ENCODE measurements at places on chromosomes 4 and X.

DNA sequence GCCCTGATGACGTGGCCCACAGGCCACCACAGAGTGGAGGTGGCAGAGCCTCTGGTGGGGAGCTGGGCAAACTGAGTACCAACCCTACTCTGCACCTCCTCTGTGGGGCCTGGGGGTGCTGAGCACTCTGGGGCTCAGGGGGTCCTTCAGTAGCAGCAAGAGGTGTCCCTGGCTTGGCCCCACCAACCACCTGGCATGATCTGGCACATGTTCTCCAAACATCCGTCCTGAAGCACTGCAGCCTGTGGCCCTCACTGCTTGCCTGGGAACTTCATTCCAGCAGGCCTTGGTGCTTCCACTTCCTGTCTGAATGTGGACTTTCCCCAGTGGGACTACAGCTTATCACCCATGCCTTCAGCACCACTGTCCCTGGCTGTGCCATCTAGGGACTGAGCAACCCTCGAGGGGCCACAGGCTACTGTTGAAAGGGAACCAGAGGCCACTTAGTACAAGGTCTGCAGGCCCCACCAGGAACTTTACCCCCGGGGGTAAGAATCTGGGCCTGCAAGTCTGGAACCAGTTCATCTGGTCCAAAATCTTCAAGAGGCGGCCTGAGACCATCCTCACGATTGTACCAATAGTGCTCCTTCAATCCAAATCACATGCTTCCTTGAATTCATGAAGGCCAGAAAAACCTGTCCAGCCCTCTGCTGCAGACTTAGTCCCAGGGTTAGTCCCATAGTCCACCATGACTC, 13.2 kb downstream of the TNIP2 start:
- DNase-seq, result no peak
- H3K4me1 ChIP-seq, result peaks cover 26% of the 10 kb centered on the region
- peak overlapping the region; percentile 22 for H3K27ac ChIP-seq

GRCh38 chr4:26779674-26780073, 81.0 kb upstream of the STIM2 start:
- no peaks in the 10 kb centered on the region for H3K27me3 ChIP-seq
- no peak overlapping the region for H3K27ac ChIP-seq
- no peak for DNase-seq
- H3K4me1 ChIP-seq, result no peaks in the 10 kb centered on the region

DNA sequence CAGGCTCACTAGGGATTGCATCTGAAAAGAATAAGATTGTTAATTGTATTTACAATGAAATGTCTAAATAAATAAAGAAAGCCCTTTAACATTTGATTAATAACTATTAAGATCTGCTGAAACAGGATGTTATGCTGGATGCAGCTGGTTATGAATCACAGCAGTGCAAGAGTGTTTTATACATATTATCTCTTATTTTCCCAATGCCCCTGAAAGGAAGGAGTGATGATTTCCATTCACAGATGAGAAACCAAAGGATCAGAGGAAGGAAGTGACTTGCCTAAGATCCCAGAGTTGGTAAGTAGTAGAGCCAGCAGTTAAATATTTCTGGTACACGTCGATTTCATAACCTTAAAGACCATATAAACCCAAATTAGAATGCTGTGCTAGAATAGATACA, 76.3 kb upstream of the ARHGAP36 start:
- no peak overlapping the region for H3K27ac ChIP-seq
- H3K4me3 ChIP-seq, result no peak overlapping the region
- H3K36me3 ChIP-seq, result no peaks in the 10 kb centered on the region

DNA sequence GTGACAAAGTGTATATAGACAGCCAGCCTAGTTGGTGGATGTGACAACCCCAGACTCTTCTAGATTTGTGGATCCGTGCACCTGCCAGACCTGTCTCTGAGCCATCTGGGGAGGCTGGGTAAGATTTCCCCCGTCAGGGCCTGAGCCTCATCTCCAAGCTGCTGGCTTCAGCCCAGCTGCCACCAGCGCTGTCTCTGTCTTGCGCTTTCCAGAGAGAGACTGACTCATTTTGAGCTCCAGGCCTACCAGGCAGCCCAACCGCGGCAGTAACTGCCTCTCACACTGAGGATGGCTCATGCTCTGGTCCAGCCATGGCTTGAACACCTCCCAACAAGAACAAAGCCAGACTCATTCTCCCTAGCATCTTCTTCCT, 26.4 kb downstream of the NOP14 start:
- H3K27me3 ChIP-seq, result no peaks in the 10 kb centered on the region
- H3K4me1 ChIP-seq, result peaks cover 52% of the 10 kb centered on the region
- H3K4me3 ChIP-seq, result peak overlapping the region; percentile 86
- peak overlapping the region; percentile 89 for H3K27ac ChIP-seq
- DNase-seq, result no peak

- H3K27me3 ChIP-seq, result peaks cover 9% of the 10 kb centered on the region
- no peak overlapping the region for H3K27ac ChIP-seq
- H3K4me1 ChIP-seq, result no peaks in the 10 kb centered on the region
Measured at GRCh38 chr4:154779362-154779947, 1.6 kb upstream of the RBM46 start.

DNA sequence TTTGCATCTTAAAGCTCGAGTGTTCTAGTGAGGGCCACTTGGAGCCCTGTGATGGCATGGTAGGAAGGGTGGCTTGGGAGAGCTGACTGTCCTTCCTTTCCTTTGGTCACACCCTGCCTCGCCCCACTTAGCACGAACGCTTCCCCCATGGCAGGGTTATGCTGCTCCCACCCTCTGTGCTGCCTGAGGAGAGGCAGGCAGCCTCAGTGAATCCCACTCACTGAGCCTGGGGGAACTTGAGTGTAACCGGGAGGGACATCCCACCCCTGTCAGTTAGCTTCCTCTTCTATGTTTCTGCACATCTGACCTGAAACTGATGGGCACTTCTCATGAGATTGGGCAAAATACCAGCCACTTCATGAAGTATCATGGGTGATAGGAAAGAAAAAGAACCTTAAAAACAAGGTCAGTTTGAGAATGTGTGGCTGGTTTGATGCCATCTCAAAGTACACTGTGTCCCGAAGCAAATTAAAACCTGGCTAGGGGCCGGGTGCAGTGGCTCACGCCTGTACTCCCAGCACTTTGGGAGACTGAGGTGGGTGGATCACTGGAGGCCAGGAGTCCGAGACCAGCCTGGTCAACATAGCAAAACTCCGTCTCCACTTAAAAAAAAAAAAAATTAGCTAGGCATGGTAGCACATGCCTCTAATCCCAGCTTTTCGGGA, 10.1 kb downstream of the TKTL1 start:
- H3K27ac ChIP-seq, result no peak overlapping the region
- no peak overlapping the region for H3K4me3 ChIP-seq
- no peak for DNase-seq
- peaks cover 1% of the 10 kb centered on the region for H3K36me3 ChIP-seq
- H3K27me3 ChIP-seq, result no peaks in the 10 kb centered on the region
- peaks cover 15% of the 10 kb centered on the region for H3K4me1 ChIP-seq

- H3K4me3 ChIP-seq, result peak overlapping the region; percentile 93
- peak overlapping the region; percentile 97 for H3K27ac ChIP-seq
- peaks cover 34% of the 10 kb centered on the region for H3K36me3 ChIP-seq
- no peak for DNase-seq
Measured at GRCh38 chrX:79161655-79162054, 17.2 kb downstream of the GPR174 start.

DNA sequence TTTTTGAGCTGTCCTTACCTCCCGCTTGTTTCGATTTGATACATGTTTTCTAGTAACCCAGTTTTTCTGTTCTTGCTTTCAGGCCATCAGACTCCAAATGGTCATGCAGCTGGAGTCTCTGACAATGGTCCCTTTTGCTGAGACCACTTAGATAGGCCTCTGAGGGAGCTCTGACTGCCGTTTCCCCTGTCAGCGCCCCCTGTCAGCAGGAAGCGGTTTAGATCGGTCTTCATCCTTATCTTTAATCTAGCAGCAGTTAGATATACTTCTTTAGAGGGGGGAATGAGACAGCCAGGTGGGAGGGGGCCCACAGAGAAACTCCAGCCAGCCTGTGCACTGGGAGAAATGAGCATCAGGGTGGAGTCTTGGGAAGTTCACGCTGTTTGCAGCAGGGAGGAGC, 457.9 kb downstream of the GPAT3 start:
- H3K4me1 ChIP-seq, result no peaks in the 10 kb centered on the region
- no peak for DNase-seq
- H3K27ac ChIP-seq, result no peak overlapping the region
- H3K27me3 ChIP-seq, result no peaks in the 10 kb centered on the region
- no peak overlapping the region for H3K4me3 ChIP-seq

DNA sequence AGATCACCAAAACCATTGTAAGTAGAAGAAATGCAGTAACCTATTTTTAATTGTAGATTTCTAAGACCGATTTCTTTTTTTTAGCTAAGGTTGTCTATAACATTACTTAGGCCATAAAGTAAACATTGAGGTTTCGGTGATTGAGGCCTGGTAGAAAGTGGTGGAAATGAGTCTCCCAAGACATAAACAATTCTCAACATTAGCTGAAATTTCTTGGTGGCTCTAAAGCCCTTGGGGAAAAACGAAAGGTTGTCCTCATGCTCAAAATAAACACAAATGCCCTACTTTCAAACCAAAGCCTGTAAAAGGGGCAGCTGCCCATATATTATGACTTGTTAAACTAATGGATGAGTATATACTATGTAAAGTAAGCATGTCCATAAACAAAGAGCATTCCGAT, 98.8 kb downstream of the SCFD2 start:
- no peak for DNase-seq
- H3K4me3 ChIP-seq, result no peak overlapping the region
- H3K27ac ChIP-seq, result no peak overlapping the region
- no peaks in the 10 kb centered on the region for H3K36me3 ChIP-seq
- no peaks in the 10 kb centered on the region for H3K4me1 ChIP-seq

DNA sequence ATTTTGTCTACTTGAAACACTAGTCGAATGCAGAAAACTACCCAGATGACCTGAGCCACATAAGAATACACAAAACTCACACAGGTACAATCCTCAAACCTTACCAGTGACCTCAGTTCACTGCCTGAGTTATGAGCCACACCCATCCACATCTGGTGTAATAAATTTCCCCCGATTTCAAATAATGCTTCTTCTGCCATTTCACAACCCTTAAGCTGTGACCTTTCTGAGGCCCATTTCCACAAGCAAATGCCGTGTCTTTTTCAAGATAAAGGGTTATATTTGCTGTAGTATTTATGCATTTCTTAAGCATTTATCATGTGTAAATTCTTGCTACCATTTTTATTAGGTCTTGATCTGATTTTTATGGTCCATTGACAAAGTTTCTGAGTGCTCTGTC, 1.8 kb upstream of the ARHGEF38 start:
- peaks cover 2% of the 10 kb centered on the region for H3K36me3 ChIP-seq
- no peak overlapping the region for H3K27ac ChIP-seq
- peaks cover 28% of the 10 kb centered on the region for H3K27me3 ChIP-seq
- no peak overlapping the region for H3K4me3 ChIP-seq
- DNase-seq, result no peak

- DNase-seq, result no peak
- no peak overlapping the region for H3K27ac ChIP-seq
- H3K36me3 ChIP-seq, result peaks cover 2% of the 10 kb centered on the region
- H3K4me1 ChIP-seq, result no peaks in the 10 kb centered on the region
Measured at GRCh38 chr4:110108422-110108821, 90.0 kb downstream of the ELOVL6 start.

GRCh38 chrX:136200466-136200865, 50.7 kb downstream of the MAP7D3 start:
- no peak overlapping the region for H3K4me3 ChIP-seq
- H3K27ac ChIP-seq, result no peak overlapping the region
- H3K36me3 ChIP-seq, result no peaks in the 10 kb centered on the region
- H3K4me1 ChIP-seq, result peaks cover 13% of the 10 kb centered on the region

DNA sequence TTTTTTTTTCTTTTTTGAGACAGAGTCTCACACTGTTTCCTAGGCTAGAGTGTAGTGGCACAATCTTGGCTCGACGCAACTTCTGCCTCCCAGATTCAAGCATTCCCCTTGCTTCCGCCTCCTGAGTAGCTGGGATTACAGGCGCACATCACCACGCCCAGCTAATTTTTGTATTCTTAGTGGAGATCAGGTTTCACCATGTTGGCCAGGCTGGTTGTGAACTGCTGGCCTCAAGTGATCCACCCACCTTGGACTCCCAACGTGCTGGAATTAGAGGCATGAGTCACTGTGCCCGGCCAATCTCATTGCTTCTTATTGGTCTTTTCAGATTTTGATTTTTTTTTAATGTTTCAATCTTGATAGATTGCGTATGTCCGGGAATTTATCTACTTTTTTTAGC, 124.4 kb downstream of the NBDY start:
- peak overlapping the region; percentile 22 for H3K27ac ChIP-seq
- no peaks in the 10 kb centered on the region for H3K4me1 ChIP-seq
- H3K27me3 ChIP-seq, result no peaks in the 10 kb centered on the region
- no peaks in the 10 kb centered on the region for H3K36me3 ChIP-seq

DNA sequence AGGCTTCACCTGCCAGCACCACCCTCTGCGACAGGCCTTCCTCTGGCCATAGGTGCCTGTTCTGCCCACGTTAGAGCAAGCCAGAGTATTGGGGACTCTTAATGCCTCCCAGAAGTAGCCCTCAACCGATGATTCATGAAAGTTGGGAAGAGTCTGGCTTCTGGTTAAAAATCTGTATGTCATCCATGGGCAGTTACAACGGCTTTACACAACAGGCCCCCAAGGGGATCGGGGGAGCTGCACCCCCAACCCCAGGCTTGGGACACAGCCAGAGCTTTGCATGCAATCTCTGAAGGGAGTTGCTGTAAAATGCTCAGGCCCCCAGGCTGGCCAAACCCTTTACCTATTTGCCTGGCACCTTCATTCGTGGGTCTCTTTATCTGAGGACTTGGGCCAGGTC, 5.4 kb upstream of the CYTL1 start:
- no peaks in the 10 kb centered on the region for H3K4me1 ChIP-seq
- H3K4me3 ChIP-seq, result no peak overlapping the region
- DNase-seq, result no peak
- H3K36me3 ChIP-seq, result no peaks in the 10 kb centered on the region

DNA sequence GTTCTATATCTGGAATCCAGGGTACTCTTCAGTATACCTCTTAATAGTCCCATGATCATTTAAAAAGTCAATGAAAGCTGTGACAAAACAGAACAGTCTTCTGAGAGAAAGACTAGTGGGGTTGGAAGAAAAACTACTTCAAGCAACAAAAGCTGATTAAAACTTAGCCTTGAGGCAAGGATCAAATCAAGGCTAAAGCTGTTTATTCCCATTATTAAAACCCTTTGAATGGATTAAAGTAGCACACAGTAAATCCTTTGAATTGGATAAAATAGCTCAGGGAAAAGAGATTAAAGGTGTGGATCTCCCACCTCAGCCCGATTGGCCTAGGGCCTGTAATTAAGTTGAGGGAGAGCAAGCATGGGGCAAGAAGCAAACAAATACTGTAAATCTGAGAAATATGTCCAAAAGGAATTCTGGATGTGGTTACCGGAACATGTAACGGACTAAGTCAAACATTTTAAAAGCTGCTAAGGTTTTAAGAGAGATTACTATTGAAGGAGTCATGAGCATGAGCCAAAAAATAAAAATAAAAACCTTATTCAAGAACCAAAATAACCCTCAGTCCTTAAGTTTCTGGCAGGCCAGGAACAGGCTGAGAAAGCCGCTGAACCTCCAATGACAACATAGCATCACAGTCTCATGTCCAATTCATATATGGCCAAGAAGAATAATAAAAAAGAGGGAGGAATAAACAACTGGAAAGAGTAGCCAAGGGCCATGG, 257.3 kb upstream of the NEIL3 start:
- H3K27ac ChIP-seq, result no peak overlapping the region
- H3K27me3 ChIP-seq, result peaks cover 11% of the 10 kb centered on the region
- no peak for DNase-seq
- no peak overlapping the region for H3K4me3 ChIP-seq
- H3K36me3 ChIP-seq, result no peaks in the 10 kb centered on the region
